Retinal pigment epithelial cell (primary cell): ENCODE measurements at places on chromosomes 13 and 19.

DNA sequence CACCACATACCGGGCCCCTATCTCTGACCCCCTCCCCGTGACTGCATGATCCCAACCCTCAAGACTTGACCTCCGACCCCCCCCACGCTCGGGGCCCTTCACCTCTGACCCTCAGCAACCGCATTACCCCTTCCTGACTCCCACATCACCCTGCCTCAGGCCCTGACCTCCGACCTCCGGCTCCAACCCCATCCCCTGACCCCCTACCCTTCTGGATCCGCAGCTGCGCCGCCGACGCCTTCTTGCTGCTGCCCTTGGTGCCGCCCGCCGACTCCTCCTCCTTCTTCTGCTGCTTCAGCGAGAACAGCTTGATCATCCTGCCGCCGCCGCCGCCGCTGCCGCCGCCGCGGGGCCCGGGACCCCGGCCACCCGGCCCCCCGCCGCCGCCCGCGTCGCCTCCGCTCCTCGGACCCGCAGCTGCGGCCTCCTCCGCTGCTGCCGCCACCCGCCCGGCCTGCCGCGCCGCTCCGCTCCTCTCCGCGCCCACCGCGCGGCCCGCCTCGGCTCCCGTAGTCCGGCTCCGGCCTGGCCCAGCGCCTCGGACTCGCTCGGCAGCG lies at the start of gene UBE2M:
TSS of gene UBE2M (minus strand) at position 546 of the 557 bp plus-strand sequence. CDS start at position 316, 230 bp downstream.
- no peak for DNase-seq

- DNase-seq = no peak
These were observed 2.7 kb upstream of the SNAPC2 start for GRCh38 chr19:7917267-7918061.

DNA sequence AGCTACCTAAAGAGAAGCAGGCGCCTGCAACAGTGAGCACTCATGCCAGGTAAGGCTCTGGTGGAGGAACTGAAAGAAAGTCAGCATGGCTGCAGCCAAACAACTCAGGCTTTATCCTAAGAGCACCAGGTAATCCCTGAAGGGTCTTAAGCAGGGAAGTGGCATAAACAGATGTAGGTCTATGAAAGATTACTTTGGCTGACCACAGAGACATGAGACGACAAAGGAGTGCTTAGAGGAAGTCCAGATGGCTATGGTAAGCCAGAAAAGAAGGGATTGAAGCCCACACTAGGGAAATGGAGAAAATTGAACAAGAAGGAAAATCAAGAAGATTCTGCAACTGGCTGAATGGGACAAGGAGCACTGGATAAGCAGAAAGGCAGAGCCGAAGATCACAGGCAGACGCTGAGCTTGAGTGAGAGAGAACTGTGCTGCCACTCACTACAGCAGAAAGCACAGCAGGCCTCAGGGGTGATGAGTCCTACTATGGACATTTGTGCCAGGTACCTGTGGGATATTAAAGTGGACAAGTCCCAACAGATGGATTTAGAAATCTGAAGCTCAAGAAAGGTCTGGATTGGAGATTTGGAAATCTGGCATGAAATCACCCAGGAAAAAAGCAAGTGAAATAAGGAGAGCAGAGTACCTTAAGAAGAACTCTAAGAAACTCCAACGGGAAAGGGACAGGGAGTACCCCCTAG lies 4.2 kb downstream of the RCBTB1 start:
- DNase-seq = no peak

- no peak for DNase-seq
These were observed 9.2 kb downstream of the RANBP3 start for GRCh38 chr19:5968431-5969373.

DNA sequence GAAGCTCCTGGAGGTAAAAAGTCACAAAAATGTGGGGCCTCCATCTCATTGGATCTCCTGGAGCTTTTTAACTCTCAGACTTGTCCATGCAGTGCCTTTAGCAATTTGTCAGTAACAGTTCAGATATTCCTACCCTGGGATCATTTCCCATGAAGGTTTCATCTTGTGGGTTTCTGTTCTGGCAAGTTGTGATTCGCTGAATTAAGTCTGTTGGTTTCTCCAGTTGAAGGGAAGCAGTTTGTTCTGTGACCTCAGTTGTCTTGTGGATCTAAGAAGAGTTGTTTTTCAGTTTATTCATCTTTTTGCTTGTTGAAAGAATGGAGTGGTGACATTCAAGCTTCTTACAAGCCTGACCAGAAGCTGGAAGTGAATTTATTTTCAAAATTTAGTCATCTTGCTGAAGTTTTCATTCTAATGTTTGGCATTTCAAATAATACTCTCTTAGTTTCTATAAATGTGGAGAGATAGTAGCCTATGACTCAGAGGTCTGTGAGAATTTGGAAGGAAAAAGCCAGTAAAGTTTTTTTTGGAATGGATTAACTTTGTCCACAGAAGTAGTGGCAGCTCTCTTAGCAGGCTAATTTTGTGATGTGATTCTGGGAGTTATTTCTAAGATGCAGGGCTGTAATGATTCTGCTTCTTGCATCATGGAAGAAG lies 120.1 kb upstream of the CSNK1A1L start:
- DNase-seq = no peak

DNA sequence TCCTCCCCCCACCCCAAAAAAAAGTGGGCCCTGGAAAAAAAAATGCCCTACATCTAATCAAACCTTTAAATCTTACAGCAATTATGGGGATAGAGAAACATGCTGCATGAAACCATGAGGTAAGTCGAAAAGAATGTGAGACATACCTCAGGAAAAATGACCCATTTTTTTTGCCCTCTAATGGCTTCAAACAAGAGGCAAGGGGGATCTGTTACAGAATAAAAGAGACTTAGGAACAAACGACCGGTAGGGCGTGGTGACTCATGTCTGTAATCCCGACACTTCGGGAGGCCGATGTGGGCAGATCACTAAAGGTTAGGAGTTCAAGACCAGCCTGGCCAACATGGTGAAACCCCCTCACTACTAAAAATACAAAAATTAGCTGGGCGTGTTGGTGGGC lies 8.4 kb downstream of the RGL3 start:
- DNase-seq = peak; percentile 48

- no peak for DNase-seq
These were observed 5.9 kb upstream of the GPR18 start for GRCh38 chr13:99264051-99264450.

GRCh38 chr13:30047154-30047874 lies 196.9 kb upstream of the UBL3 start:
- no peak for DNase-seq

DNA sequence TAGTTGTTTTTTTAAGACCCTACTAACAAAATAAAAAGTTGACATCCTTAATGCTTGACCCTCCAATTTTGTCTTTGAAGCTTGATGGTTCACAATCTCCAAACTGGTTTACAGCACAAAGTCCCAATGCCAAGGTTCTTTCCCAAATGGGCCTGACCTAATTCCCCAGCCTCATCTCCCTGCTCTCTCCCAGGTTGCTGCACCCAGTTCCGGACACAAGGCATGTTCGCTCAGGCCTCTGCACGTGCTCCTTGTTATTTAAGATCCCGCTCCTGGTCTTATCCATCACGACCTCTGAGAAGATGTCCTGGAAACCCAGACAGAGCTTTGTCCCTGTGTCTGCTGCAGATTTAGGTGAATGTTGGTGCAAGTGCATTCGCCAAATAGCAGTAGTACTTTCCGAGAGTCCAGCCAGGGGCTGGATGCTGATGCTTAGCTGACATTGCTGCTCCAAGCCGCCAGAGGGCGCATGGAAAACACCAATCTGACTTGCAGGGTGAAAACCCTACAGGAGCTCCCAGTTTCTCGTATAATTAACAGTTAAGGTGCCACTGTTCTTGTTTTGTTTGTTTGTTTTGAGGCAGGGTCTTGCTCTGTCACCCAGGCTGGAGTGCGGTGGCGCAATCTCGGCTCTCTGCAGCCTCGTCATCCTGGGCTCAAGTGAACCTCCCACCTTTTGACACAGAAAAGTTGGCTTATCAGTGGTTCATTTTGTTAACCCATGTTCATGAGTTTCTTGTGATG lies 18.5 kb downstream of the LYPD3 start:
- no peak for DNase-seq

GRCh38 chr13:49503951-49504350 lies 8.2 kb downstream of the PHF11 start:
- no peak for DNase-seq

GRCh38 chr13:93805736-93806135 lies 579.1 kb downstream of the GPC6 start:
- peak; percentile 34 for DNase-seq

DNA sequence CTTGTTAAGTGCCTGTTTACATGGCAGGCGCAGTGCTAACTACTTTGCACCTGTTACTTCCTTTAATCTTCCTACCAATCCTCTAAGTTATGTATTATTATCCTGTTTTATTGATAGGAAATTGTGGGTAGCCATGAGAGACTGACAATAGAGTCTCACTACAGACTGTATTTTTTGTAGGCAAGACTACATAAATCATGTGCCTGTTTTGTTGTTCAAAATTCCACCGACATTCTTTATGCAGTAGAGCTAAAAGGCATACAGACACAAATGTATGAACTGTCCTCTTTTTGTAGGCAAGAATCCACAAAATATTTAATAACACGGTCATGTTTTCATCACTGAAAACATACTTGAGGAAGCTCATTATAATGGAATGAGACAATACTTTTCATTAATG lies 205.5 kb downstream of the NALCN start:
- DNase-seq = no peak

DNA sequence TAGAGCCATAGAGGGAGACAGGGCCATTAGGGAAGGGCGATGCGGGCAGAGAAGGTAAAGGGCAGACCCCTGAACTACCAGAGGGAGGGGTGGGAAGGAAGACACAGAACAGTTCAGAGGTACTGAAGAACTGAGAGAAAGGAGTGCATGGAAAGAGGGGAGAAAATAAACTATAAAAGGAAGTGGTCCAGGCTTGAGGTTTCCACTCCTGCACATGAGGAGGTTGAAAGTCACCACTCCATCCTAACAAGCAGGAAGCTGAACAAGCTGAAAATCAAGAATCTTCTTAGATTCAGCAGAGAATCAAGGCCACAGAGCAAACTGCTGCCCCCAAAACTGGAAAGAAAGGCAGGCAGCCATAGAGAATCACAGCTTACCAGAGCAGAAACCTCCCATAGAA lies 45.1 kb downstream of the MIPEP start:
- no peak for DNase-seq

GRCh38 chr19:6232601-6233055 lies 47.1 kb downstream of the MLLT1 start:
- DNase-seq = no peak

DNA sequence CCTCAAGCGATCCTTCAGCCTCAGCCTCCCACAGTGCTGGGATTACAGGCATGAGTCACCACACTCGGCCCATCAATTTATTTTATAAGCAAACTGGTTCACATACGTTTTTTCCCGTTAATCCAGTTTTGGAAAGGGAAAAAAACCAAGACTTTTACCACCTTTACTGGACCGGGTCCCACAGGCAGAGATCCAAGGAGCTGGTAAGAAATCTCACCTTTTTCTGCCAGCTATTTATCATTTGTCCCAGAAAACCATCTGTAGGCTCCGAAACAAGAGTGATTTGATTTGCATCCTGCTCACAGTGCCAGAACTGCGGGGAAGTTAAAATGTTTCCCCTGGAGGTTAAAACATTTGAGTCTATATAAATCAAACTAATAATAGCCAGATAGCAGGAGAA lies 6.3 kb upstream of the FUT2 start:
- DNase-seq = no peak

DNA sequence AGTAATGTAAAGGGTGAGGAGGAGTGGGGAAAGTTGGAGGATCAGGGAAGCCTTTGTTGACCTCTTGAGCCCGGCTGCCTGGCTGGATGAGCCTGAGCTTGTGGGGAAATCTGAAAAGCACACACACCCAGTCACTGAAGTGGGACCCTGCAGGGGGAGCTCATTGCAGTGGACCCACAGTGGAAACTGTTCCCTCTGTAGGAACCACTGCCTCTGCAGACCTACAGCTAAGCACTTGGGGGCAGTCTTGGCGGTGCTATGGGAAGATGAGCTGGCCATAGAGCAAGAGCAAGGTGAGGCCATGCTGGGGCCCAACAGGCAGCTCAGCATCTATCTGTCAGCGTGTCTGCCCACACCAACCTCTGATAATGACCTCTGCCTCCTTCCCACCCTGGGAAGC lies 294.8 kb downstream of the TSHZ3 start:
- peak; percentile 11 for DNase-seq
